Fibroblast of skin of left quadriceps (primary cell): ENCODE measurements at places on chromosomes 4 and X.

DNA sequence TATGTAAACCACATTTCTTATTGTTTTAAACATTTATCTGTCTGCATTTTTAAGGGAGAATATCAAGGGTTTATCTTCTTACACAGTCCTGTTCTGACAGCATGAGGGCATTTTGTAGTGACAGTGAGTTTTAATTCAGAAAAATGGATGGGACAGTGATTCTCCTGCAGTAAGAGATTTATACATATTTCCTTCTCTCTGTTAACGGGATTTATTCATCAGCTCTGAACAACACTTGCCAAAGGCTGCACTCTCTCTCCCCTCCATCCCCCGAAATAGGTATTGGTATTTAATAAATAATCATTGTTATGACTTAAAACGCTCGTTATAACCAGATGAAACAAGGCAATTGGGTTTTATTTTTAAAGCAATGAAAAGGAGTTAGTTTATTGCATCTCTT, 410.9 kb downstream of the STIM2 start:
- no peak for DNase-seq

GRCh38 chrX:418927-419729, 32.4 kb upstream of the PPP2R3B start:
- no peak for DNase-seq

DNA sequence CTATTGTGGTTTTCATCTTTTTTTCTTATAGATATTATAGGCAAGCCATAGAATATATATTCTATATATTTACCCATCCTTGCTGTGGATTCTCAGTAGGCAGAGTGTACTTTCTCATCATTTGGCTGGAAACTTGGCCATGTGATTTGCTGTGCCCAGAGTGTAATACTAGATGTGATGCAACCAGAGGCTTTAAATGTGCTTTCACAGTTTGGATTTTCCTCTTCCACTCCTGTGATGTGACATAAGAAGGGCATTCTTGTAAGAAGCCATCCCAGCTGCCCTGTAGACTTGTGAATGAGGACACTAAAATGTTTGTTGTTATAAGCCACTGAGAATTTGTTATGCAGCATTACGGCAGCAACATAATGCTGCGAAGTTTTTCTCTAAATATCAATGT, 10.4 kb upstream of the HPGDS start:
- DNase-seq, result no peak

GRCh38 chr4:16496501-16496900, 270.2 kb upstream of the TAPT1 start:
- DNase-seq, result no peak

DNA sequence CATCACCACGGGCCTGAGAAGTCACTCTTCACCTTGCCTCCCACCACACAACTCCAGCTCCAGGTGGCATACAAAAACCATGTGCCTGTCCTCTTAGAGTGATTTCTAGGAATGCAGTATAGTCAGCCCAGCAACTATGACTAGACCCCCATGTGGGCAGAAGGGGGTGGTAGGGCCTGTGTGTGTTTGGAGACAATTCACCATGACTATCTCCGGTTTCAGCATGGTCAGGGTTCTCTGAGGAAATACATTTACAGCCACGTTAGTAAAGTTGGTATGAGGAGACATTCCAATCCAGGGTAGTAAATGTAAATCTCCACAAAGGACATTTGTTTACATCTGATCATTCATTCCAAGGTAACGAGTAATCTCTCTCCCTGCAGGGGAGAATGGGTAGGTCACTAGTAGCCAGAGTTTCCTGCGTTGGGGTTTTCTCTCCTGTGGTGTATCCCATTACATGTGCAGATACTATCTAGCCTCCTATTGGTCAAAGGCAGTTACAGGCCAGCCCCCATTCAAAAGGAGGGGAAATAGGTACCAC, 4.2 kb upstream of the MTMR1 start:
- peak; percentile 86 for DNase-seq

GRCh38 chrX:145825896-145826295, 8.3 kb downstream of the SLITRK2 start:
- DNase-seq, result no peak

DNA sequence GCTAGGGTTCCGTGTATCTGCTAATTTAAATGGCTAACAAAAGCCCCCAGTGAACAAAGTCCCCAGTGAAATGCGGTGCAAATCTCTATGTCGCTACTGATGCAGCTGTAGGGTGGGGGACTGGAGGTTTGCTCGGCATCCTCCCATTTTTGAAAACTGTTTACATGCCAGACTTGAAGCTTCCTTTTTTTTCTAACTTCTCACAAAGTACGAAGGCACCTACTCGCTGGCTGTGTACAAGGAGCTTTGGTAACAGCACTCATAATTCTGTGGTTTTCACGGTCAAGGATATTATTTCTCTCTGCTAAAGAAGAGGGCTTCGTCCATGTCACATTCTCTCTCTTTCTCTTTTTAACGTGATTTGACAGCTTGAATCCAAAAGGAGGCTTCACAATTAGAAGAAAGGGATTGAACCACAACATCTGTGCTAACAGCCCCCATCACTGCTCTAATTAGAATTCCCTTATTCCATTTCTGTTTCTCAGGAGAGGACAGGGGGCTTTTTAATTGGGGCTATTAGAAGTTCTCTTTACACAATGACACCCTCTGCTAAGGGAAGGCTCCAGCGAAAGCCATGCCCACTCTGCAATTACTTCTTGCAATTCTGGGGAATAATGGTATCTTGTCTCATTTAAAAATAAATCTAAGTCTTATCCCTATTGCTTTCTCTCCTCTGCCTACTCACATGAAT, 46.7 kb downstream of the TMEM156 start:
- DNase-seq, result no peak

DNA sequence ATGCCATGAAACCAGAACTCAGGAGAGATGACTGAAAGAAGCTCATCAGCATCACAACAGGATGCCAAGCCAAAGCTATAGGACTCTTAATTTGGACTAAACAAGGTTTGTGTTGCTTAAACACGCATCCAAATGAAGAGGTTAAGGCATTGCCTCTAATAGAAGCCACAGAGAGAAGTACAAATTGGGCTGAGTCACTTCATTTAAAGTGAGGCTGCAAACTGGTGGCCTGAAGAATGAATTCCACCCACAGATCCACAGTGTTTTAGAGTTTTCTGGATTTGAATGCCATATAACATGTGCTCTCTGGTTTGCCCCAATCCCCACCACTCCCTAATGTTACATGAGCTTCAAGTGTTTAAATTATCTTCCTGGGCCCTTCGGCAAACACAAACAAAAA, 103.5 kb downstream of the FIP1L1 start:
- DNase-seq, result no peak

DNA sequence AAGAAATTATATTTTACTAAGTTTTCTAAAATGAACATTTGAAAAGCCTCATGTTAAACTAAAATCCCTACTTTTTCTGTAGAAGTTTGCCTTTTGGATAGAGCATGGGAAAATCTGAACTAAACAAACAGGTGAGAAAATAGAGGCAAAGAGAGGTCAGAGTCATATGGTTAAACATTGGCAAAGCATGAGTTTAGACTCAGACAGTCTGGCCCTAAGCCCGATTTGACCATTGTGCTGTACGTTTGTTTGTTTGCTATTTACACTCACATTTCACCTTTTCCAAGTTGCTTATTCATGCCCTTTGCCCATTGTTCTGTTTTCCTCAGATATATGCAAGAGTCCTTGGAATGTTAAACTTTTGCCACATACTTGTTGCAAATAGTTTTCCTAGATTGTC, 85.4 kb downstream of the TIGD2 start:
- DNase-seq, result no peak

- no peak for DNase-seq
Measured at GRCh38 chr4:105707782-105708180, 708 bp downstream of the INTS12 start.

- DNase-seq, result no peak
Measured at GRCh38 chr4:154439224-154439623, 52.4 kb downstream of the DCHS2 start.

- DNase-seq, result no peak
Measured at GRCh38 chr4:102216666-102217065, 128.6 kb downstream of the SLC39A8 start.

GRCh38 chr4:5337731-5338130, 286.5 kb downstream of the STK32B start:
- DNase-seq, result no peak

GRCh38 chr4:21882051-21882839, 66.3 kb downstream of the KCNIP4 start:
- no peak for DNase-seq

DNA sequence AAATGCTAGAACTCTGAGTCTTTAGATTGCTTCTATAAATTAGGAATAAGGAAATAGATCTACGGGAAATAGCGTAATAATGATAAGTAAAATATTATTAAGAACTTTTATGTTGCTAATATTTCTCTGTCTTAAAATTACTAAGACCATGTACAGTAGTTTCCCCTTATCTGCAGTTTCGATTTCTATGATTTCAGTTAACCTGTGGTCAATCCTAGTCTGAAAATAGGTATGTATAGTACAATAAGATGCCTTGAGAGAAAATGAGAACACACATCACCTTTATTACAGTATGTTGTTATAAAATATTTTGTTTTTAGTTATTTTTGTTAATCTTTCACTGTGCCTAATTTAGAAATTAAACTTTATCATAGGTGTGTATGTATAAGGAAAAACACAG, 92.6 kb downstream of the CCSER1 start:
- no peak for DNase-seq

- no peak for DNase-seq
Measured at GRCh38 chrX:13121020-13121555, 76.7 kb upstream of the FAM9C start.

GRCh38 chrX:9957743-9958142, 9.4 kb upstream of the CLDN34 start:
- no peak for DNase-seq

- DNase-seq, result no peak
Measured at GRCh38 chrX:38438321-38438720, 85.9 kb downstream of the OTC start.

DNA sequence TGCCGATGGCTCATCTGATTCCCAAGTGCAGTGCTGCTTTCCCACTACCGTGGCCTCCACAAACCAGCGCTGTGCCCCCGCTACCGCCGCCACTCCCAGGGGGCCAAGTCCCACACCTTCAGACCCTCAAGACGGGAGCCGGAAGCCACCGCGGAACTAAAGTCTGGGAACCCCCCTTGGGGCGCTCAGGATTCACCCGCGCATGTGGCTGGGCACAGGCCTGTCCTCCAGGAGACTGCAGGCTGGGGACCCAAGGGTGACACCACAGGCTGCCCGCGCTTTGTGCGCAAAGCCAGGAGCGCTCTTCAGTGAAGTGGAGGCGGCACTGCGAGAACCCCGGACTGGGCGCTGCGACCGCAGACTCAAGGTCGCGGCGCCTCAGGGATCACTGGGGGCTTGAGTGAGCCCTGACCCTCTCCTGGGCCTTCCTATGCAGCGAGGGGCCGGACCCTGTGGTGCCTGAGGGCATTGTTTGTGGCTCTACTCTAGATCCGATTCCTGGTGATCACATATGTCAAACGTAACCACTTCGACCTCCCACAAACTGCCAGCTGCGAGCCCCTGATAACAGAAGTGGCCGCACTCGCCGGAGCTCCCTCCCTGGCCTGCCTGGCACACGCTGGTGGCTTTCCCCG, 20.4 kb upstream of the TBC1D14 start:
- no peak for DNase-seq

GRCh38 chr4:22962295-22962694, 269.6 kb downstream of the GBA3 start:
- peak; percentile 43 for DNase-seq

- peak; percentile 26 for DNase-seq
Measured at GRCh38 chr4:16717266-16717970, 181.0 kb downstream of the LDB2 start.

- DNase-seq, result no peak
Measured at GRCh38 chr4:68904786-68905185, 46.8 kb downstream of the UGT2A3 start.

GRCh38 chr4:75696581-75696980, 23.4 kb upstream of the G3BP2 start:
- DNase-seq, result no peak

- no peak for DNase-seq
Measured at GRCh38 chr4:39596971-39597370, 41.7 kb downstream of the SMIM14 start.

GRCh38 chrX:15563056-15563455, 37.7 kb downstream of the ACE2 start:
- DNase-seq, result no peak

GRCh38 chrX:42776195-42776594, 1.8 kb downstream of the PPP1R2C start:
- no peak for DNase-seq

DNA sequence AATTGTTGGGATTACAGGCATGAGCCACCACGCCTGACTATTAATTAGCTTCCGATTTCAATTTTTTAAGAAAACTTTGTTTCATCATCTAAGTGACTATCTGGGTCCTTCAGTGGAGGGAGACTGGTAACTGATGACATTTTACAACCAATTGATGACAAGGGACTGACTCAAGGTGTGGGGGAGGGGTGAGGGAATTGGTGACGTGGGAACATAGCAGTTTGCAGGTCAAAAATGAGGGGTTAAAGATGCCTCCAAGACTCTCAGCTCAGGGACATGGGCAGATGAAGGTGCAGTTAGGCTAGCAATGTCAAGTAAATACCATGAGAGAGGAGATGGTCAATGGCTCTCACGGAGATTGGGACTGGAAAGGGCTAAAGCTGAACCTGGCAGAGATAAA, 5.7 kb upstream of the FAM9C start:
- DNase-seq, result no peak

DNA sequence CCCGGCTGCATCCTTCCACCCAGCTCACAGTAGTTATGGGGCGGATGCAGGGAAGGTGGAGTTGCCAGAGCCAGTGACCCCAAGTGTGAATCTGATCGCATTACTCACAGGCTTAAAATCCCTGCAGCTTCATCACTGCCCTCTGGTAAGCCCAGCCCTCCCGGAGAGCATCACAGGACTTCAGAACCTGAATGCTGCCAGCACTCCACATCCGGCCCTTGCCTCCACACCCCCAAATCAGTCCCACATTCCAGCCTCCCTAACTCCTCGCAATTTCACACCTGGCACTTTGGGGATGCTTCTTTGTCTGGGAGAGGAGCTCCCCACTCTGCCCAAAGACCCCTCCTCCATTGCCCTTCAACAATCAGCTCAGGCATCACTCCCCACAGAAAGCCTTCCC, 15.6 kb downstream of the RASL11B start:
- no peak for DNase-seq
